ENCODE measurements at places on chromosomes 2 and 18. TPM values are rescaled to one million over a fixed set of nuclear protein-coding genes. Genes with fewer than 3 reads are reported as not detected.
A peak's percentile ranks its signal among the peaks of the same experiment; 100 is the strongest.

Gene CACNB4
- 0.98 TPM for total RNA-seq

Gene PJVK
- total RNA-seq = 14.6 TPM

DNA sequence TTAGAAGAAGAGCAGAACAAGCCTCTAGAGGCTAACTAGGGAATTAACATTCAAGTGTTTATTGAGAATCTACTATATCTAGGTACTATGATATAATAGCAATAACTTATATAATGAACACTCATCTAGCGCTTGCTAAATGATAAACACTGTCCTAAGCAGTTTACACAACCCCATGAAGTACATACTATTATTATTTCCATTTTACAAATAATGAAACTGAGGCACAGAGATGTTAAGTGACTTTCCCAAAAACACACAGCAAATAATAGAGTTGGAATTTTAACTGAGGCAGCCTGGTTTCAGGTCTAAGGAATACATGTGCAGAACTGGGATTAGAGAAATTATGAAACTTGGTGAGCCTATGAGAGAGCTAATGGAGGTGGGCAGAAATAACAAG is 893.4 kb downstream of the CPS1 start:
- H3K27ac ChIP-seq = no peak overlapping the region
- no peaks in the 10 kb centered on the region for H3K27me3 ChIP-seq
- H3K4me1 ChIP-seq = no peaks in the 10 kb centered on the region
- H3K4me3 ChIP-seq = no peak overlapping the region
- no peak for DNase-seq

Gene ASPRV1
- total RNA-seq = 0.30 TPM

- peak; percentile 61 for DNase-seq
- H3K4me3 ChIP-seq = peak overlapping the region; percentile 45
- peaks cover 23% of the 10 kb centered on the region for H3K36me3 ChIP-seq
- H3K4me1 ChIP-seq = peaks cover 46% of the 10 kb centered on the region
- H3K27me3 ChIP-seq = no peaks in the 10 kb centered on the region
- H3K27ac ChIP-seq = peak overlapping the region; percentile 97
These were observed 48.6 kb downstream of the SMAD2 start for GRCh38 chr18:47881752-47882455.

Gene IL36RN
- 1.0 TPM for total RNA-seq

GRCh38 chr18:56327191-56327885 is 311.1 kb downstream of the TXNL1 start:
- no peaks in the 10 kb centered on the region for H3K36me3 ChIP-seq
- no peak overlapping the region for H3K27ac ChIP-seq
- no peak for DNase-seq
- no peaks in the 10 kb centered on the region for H3K27me3 ChIP-seq
- H3K4me1 ChIP-seq = no peaks in the 10 kb centered on the region

Gene CRYGC
- total RNA-seq = not detected

Gene ORC2
- 34.0 TPM for total RNA-seq

DNA sequence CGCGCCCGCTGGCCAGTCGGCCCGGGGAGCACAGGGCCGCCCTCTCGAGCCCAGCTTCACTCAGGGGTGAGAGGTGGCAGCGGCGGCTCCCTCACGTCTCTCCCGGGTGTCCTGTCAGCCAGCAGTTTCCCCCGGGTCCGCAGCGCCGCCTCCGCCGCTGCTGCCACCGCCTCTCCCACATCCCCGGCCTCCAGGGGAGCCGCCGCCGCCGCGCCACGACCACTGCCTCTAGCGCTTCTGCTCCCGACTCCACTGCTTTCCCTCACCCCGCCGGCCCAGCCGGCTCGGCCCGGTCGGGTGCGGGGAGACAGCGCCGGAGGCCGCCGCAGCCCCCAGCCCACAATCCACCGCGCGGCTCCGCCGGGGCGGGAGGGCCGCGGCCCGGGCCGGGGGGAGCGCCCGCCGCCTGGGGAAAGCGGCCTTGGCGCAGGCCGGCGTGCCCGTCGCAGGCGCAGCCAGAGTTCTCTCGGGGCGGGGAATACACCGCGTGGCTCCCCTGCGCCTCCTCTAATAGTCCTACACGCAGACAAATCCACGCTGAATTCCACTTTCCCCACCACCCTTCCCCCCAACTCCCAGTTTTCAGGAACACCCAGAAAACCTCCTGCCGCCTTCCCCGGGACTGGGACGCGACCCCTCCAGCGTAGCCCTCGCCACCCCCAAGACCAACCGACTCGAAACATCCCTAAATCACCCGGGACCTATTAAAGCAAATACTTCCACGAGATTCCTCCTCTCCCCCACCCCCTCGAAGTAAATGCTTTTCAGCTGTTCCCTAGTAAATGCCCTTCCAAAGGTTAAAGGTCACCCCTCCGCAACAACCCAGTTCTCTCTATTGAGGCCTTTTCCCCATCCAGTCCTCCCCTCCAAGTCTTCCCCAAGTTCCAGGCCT is at the start of gene VPS54:
TSS of gene VPS54 (minus strand) at position 346 of the 892 bp plus-strand sequence. CDS start 35,429 bp downstream, outside the sequence.
- DNase-seq = no peak
- no peaks in the 10 kb centered on the region for H3K36me3 ChIP-seq
- no peaks in the 10 kb centered on the region for H3K27me3 ChIP-seq
- peaks cover 33% of the 10 kb centered on the region for H3K4me1 ChIP-seq

DNA sequence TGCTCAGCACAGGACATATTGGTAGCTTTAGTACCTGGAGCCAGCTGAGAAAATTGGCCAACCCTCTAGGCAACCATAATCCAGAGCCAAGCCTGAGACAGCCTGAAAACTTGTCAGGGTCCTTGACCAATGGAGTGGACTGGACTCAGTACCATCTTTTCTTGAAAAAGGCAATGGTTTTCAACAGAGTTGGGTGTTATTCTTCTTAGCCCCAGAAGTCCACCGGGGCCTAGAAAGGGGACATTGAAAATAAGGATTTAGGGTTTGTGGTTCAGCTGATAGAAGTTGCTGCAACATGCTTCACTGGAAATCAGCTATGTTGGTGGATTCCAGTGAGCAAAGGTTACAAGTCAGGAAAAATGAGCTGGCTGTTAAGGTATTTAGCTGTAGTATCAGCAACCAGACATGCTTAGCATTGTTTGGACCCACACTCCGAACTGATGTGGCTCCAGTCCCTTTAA is 22.1 kb upstream of the CNOT11 start:
- H3K4me3 ChIP-seq = no peak overlapping the region
- H3K36me3 ChIP-seq = no peaks in the 10 kb centered on the region
- H3K27me3 ChIP-seq = no peaks in the 10 kb centered on the region

DNA sequence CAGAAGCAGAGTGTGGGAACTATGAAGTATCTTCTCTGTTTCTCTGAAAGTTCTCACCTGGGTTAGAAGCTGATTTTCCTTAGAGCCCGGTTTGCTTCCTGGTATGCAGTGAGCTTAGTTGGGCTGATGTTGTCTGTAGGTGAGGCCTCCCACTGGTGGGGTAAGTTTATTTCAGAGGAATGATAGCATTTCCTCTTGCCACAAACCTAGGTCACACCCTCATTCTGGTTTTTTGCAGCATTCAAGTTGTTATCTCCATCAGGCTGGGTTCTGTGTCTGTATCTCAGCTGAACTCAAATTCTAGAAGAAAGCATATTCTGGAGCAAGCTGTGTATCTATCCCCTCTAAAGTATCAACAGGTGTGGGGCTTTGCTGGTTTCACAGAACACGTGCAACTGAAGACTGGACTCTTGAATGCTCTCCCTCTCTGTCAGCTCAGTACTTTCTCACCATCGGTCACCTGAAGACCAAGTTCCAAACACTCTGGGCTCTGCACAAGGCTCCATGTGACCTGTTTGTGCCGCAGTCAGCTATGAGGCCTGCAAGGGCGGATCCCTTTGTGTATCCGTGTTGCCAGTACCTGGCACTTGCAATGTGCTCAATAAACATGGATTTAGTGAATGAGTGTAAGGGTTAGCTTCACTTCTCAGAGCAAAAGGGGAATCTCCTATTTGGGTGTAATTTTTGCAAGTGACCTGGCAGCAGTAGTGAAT is 49.5 kb upstream of the MBOAT2 start:
- no peaks in the 10 kb centered on the region for H3K36me3 ChIP-seq
- peaks cover 14% of the 10 kb centered on the region for H3K4me1 ChIP-seq
- 0 out of 2 replicates have a peak overlapping the region, but pooled peaks have one; percentile 14 for H3K27ac ChIP-seq
- no peak overlapping the region for H3K4me3 ChIP-seq
- no peak for DNase-seq
- no peaks in the 10 kb centered on the region for H3K27me3 ChIP-seq

DNA sequence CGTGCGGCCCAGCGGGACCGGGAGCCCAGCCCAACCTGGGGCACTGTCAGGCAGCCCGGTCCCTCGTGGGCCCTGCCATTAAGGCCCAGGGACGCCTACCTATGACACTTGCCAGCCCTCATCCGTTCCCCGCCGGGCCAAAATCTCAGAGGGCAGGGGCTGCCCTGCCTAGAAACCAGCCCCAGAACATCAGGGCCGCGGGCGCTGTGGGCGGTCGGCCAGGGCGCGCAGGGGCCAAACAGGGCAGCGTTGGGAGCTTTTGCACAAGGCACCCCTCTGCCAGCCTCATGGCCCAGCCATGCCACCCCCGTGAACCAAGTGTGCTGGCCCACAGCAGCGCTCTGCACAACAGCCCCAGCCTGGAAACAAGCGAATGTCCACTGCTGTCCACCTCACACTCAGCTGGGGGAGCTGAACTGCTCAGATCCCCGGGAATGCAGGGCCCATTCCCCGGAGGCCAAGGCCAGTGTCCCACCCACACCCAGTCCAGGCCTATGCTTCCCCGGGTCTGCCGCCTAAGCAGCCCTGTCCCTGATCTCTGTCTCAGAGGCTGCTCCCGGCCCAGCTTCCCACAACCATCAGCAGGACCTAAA is 3.5 kb upstream of the NEURL3 start:
- no peak overlapping the region for H3K27ac ChIP-seq
- no peak overlapping the region for H3K4me3 ChIP-seq

DNA sequence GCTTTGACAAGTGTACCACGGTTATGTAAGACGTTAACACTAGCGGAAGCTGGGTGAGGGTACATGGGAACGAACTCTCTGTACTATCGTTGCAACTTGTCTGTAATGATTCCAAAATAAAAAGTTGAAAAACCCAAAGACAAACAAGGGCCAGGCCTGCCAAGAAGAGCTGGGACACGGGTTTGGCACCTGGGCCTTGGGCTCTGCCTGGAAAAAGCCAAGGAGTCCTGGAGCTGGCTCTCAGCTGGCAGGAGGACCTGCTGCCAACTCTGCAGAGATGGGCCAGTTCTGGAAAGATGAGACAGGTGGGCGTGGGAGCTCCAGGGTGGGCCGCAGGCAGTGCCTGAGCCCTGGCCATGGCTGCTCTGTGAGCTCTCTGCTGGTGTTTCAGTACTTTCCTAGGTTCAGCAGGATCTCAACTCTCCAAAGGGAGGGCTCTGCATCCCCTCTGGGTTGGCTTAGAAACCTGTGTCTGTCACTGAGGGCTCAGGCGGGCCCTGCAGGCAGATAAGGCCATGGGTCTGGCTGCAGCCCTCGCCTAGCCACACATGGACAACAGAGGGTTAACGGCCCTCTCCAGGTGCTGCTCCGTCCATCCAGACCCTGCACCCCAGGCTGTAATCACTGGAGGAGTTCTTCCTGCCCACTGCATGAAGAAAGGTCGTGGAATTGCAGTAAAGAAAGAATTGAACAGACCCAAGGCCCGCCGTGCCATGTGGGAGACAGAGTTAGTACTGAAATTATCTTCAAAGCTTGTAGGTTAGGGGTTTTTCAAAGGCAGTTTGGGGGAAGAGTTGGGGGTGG is 89.9 kb downstream of the RHOB start:
- H3K36me3 ChIP-seq = no peaks in the 10 kb centered on the region
- no peak for DNase-seq

- no peaks in the 10 kb centered on the region for H3K27me3 ChIP-seq
- no peak for DNase-seq
- H3K36me3 ChIP-seq = no peaks in the 10 kb centered on the region
- no peaks in the 10 kb centered on the region for H3K4me1 ChIP-seq
- no peak overlapping the region for H3K4me3 ChIP-seq
- H3K27ac ChIP-seq = no peak overlapping the region
These were observed 74.8 kb downstream of the CHST9 start for GRCh38 chr18:27110319-27110718.

Gene LIMS2
- total RNA-seq = 1.4 TPM

Gene STAT4
- total RNA-seq = 0.23 TPM

Gene EVX2
- total RNA-seq = not detected

Gene KCNG2
- not detected for total RNA-seq

GRCh38 chr2:222861411-222862105 is 722 bp downstream of the ACSL3 start:
- no peak for DNase-seq
- H3K27me3 ChIP-seq = no peaks in the 10 kb centered on the region
- peak overlapping the region; percentile 72 for H3K27ac ChIP-seq
- H3K4me1 ChIP-seq = peaks cover 65% of the 10 kb centered on the region

GRCh38 chr2:39275016-39275415 is 31.2 kb upstream of the CDKL4 start:
- H3K4me3 ChIP-seq = no peak overlapping the region
- peak; percentile 6 for DNase-seq
- H3K27ac ChIP-seq = no peak overlapping the region
- peaks cover 17% of the 10 kb centered on the region for H3K36me3 ChIP-seq
- no peaks in the 10 kb centered on the region for H3K4me1 ChIP-seq

DNA sequence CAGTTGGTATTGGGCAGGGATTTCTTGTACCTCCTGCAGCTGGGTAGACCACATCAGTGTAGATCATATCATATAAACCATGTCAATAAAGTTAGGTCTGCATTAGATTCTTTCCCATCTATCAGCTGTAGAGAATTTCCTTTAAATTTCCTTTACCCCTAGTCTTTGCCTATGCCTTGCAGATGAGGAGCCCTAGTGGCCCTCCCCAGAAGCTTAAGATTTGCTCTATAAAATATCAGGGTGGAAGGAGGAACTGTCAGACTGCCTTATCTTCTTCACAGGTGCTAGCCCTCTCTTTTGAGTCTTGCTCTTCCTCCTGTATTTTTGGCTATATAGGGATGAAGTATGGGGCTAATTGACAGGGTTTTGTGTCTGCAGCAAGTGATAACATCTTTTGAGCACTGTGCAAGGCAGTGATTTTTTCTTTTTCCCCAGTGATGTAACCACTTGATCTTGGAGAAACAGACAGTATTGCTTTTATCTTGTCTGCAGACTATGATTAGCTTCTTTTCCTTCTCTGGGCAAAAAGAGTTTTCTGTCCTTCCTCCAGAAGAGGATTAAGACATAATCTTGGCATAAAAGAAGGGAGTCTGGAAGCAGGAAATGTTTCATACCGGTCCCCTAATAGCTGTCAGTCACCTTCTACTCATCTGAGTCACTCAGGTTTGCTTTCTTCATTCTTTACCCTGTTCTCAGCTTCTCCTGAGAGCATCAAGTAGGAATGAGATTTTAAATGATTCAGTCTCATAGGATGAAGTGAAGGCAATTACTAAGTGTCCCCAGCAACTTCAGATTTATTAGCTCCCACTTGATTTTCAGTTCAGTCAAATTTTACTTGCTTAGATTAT is 286.4 kb downstream of the CDH19 start:
- no peaks in the 10 kb centered on the region for H3K27me3 ChIP-seq
- H3K27ac ChIP-seq = no peak overlapping the region
- no peaks in the 10 kb centered on the region for H3K4me1 ChIP-seq
- H3K36me3 ChIP-seq = no peaks in the 10 kb centered on the region
- no peak overlapping the region for H3K4me3 ChIP-seq

Gene GULP1
- total RNA-seq = 31.5 TPM

DNA sequence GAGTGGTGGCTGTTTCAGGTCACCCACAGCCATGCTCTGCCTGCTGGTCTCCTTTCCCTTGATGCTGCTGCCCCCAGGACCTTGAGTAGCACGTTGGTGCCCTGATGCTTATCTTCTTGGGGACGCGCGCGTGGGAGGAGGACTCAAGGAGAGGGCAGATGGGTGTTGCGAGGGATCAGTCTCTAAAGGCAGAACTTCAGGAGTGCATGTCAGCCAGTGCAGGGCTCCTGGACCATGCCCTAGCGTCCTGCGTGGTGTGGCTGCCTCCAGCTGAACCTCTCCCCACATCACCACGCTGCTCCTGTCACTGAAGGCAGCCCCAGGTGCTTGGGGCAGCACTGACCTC is 62.5 kb upstream of the GLI2 start:
- H3K27ac ChIP-seq = no peak overlapping the region
- no peak overlapping the region for H3K4me3 ChIP-seq
- no peaks in the 10 kb centered on the region for H3K36me3 ChIP-seq
- H3K27me3 ChIP-seq = 0 out of 2 replicates have a peak, but pooled peaks cover 6% of the 10 kb centered on the region
- DNase-seq = no peak

Data from PC-9 (cell line).